ENCODE measurements at places on chromosomes 2 and 18.
A peak's percentile ranks its signal among the peaks of the same experiment; 100 is the strongest.

DNA sequence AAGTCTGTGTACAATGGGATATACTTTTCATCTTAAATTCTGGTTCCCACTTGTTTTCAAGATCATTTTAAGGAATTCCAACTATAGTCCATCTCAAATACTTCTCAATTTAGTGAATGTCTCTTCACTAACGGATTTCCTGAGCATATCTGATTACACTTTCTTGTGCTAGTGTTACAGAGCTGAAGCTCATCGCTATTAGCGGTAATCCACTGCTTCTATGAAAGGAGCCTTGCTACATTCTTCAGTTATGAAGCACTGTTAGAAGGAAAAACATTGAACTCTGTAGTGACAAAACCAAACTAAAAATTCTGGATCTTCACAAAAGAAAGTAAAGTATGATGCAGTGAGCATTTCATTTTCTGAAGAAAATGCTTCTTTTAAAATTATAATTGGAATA lies 72.0 kb downstream of the AGPS start:
- DNase-seq: no peak

DNA sequence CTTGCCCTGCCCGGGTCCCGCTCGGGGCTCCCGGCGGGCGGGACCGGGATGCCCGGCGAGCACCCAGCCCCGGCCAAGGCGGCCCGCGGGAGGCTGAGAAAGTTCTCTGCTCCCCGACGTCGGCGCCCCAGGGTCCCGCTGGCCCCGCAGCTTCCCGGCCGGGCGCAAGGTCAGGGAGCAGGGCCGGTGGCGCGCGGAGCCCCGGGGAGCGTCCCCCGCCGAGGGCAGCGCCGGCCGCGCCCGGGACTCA lies 331 bp downstream of the SERPINE2 start:
- DNase-seq: no peak

- no peak for DNase-seq
These were observed 14.5 kb downstream of the CAPN14 start for GRCh38 chr2:31202833-31203232.

DNA sequence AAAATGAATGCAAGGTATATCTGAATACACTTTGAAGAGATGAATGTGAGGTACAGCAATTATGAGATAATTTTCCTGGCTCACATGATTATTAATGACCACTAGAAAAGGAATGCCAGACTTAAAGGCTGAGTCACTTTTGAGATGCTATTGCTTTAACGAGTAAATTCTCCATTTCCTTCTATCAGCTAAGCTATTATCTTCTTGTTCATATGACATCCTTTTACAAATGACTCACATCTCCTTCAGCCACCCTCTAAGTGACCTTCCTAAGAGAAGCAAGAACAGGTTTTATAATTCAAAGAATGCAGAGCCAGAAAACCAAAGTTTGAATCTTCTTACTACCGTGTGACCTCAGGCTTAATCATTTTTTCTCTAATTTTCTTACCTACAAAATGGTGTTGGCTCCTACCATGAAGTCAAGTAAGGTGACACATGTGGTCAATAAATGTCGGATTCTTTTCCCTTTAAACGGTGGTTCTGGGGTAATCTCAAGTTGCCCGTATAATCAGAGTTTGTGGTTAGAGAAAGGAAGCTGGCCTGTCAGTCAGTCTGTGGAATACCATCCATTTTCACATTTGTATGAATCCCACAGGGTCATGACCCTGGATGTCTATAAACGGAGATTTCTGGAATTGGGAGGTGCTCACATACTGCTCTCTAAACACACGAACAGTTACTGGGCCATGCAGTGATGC lies 184.0 kb upstream of the PID1 start:
- DNase-seq: peak; percentile 51
